HCT116 (cell line): ENCODE measurements at places on chromosomes 11 and 22. TPM values are rescaled to one million over a fixed set of nuclear protein-coding genes. Genes with fewer than 3 reads are reported as not detected.

The TTC38 gene
- total RNA-seq, result 22.9 TPM

DNA sequence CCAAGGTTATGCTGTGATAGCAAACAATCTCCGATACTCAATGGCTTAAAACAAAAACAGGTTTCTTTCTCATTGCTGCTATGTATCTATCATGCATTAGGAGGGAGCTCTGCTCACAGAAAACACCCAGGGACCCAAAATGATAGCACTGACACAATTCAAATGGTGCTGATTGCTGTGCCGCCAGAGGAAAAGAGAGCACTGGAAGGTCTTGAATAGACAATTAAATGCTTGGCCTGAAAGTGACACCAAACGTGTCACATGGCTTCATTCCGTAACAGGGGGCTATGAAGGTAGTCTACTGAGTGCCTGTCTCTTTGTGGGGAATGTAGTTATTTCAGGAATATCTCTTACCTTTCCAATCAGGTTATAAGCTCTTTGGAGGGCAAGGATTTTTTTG lies 94.2 kb downstream of the FAR1 start:
- no peak for DNase-seq

GRCh38 chr11:64882243-64882642 lies 3.8 kb upstream of the EHD1 start:
- DNase-seq, result no peak

DNA sequence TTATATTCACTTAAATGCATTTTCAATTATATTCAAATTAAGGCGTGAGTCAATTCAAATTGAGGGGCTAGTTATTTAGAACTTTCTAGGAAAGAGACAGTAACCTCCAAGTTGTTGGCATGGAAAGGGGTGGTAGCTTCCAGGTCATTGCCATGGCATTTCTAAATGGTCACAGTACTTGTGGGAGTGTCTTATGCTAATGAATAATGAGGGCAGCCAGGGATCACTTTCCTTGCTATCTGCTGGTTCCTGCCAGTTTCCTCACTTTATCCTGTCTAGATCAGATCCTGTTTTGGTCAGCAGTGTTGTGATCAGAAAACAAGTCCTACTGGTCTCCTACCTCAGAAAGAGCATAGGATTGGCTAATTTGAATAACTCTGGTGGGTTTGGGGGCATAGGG lies 21.8 kb upstream of the RNASEH2C start:
- DNase-seq, result no peak

DNA sequence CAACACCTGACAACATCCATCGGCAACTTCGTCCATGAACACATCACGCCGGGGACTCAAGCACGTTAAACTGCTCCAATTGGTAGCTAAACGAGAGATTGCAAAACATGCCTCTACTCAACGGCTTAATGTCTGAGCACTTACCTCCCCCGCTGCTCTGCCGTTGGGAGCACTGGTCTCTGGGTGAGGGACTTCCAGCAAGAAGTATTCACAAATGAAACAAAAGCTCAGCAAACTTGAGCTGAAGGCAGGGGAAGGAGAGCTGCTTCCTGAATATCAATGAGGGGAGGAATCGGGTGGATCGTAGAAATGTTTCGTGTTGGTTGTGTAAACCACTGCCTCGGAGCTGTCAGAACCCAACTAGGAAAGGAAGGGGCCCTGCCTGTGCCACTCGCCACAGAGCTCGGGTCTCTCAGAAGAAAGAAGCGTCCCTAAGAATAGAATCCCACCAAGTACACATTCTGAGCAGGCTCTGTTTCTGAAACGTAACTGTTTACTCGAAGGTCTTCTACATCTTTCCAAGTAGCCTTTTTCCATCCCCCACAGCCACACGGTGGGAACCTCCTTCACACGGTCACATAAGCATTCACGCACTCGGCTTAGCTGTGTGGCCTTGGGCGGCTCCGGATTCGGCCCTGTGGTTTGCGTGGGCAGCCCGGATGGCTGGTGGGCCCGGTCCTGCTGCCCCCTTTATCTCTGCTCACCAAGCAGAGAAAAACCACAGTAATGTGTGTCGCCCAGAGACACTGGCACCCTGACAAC lies at the start of gene MLC1:
Gene MLC1, minus strand, starts transcription at position 216 of the 762 bp plus-strand sequence. CDS start 524 bp downstream, outside the sequence.
- no peak for DNase-seq

DNA sequence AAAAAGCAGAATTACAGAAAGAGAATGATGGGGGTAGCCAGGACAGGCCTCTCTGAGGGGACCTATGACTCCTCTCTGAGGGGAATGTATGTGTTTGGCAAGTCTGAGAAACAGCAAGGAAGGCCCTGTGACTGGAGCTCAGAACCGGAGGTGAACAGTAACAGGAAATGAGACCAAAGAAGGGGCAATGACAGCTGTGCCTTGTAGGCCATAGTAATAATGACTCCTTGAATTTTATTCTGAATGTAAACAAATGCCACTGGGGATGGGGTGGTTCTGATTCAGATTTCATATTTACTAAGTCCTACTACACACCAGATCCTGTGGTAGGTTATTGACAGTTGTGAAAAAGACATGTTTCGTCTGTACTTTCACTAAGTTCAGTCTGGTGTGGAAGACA lies 52.8 kb upstream of the APOA1 start:
- DNase-seq, result no peak

The OR5A1 gene
- not detected for total RNA-seq

GRCh38 chr11:9936754-9937153 lies 272.9 kb downstream of the SWAP70 start:
- no peak for DNase-seq

DNA sequence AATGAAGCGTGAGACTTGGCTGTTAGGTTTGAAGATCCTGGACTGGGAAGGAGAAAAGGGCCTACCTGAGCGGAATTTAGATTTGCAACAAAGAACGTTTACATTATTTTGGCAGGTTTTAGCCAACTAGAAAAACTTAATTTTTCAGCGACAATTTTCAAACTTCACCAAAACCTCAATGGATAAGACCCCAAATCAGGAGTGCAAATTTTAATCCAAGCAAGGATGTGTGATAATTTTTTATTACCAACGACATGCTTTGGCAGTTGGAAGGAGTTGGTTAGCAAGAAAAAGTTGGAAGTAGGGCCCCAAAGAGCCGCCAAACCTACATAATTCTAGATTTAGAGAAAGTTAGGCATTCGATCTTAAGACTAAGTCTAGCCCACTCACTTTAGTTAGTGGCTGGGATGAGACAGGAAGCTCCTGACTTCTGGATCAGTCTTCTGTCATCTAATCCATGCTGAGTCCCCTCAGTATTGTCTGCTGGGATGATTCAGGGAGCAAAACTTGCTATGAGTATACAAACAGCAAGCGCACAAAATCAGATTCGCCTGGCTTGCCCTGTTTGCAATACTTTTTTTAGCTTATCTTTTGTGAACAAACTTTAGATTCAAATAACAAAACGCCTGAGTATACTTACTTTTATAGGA lies 787 bp upstream of the RDX start:
- DNase-seq, result no peak

DNA sequence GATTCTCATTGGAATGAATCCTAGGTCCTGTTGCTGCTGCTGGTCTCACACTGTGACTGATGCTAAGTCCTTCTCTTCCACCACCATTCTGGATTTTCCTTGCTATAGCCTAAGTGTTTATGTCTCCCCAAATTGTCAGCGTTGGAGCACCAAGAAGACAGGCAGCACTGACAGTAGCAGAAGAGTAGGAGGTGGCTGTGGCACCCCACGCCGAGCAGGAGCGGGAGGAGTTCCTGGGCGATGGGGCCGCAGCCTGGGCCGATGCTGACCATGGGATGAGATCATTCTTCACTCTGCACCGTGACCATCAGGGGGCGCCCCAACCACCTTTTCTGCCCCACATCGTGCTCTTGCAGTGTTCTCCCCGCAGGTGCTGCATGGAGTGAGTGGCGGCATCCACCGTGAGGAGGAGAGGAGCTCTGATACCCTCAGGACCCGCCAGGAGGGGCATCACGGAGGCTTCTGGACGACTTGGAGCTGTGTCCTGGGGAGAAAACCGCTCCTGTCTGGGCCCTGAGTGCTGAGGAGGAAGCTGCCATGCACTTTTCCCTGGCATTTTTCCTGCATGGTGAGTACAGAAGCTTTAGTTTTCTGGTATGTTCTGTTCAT lies 57.0 kb downstream of the LRRC74B start:
- DNase-seq, result peak; percentile 71

DNA sequence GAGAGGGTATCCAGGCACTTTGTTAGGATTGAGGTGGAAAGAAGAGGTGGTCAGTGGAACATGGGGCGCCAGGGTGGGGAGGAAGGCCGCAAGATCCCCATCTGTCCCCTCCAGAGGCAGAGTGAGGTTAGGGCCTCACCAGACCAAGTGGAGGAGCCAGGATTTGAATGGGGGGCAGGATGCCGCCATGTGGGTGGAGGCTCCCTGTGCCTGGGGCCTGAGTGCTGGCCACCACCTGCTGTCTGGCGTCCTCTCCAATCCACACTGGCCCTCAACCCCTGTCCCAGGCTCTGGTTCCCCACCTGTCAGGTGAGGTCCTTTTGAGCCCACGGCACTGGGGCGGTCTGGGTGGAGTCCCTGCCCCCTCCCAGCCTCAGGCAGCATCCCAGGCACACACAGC lies 17.5 kb upstream of the TBX1 start:
- no peak for DNase-seq

The C11orf21 gene
- total RNA-seq, result not detected

The C22orf31 gene
- not detected for total RNA-seq

The SMTNL1 gene
- not detected for total RNA-seq

DNA sequence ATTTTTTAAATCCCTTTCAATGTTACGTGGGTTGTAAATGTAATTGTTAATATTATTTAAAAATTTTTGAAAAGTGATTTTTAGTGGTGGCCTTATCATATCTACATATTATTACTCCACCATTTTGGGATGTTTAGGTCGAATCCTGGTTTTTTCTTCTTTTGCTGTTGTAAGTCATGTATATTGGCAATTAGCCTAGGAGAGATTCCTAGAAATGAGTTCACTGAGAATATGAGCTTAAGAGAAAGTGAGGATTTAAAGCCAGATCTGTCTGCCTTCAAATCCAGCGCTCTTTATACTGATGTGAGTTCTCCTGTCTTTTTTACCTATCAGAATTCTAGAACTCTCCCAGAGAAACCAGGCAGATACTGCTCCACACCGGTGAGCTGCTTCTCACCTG lies 56.1 kb downstream of the PTPRJ start:
- DNase-seq, result no peak

The OR5D18 gene
- not detected for total RNA-seq
